ENCODE measurements at places on chromosomes 2 and 18.

- peak; percentile 48 for DNase-seq
Observed at GRCh38 chr2:220893411-220893810, 678.7 kb downstream of the EPHA4 start.

DNA sequence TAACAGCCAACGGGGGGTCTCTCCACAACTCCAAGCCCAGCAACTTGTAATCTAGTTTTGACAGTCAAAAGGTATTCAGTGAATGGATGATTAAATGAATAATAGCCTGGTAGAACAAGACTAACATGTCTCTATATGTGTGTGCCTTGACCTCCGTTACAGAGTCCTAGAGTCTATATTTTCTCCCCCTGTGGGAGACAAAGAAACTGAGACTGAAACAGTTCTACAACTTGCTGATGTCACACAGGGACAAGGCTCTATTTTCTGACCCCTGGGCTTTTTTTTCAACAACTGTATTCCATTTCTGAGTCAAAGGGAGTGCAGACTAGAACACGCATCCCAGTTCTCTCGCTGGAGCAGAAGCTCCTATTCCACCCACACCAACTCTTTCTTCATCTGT lies 223.6 kb upstream of the AGAP1 start:
- DNase-seq: no peak

DNA sequence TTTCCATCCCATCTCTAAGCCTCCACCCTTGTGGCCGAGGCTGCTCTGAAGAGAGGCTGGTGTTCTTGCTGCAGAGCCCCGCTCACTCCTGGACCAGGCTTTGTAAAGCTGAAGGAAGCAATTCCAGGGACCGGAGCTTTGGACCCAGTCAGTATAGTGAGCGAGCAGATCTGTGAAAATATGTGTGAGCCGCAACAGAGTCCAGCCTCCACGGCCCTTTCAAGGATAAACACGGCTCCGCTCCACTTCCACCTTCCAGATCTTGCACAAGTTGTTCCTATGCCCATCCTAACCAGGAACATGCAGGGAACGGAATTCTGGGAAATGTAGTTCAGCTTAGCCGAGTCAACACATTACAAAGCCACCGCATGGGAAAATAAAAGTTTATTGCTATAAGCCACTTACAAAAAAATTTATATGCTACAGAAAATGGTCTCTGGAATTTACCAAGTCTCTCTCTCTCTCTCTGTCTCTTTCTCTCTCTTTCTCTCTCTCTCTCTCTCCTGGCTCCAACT lies 151.7 kb upstream of the ZNF521 start:
- DNase-seq: peak; percentile 82

DNA sequence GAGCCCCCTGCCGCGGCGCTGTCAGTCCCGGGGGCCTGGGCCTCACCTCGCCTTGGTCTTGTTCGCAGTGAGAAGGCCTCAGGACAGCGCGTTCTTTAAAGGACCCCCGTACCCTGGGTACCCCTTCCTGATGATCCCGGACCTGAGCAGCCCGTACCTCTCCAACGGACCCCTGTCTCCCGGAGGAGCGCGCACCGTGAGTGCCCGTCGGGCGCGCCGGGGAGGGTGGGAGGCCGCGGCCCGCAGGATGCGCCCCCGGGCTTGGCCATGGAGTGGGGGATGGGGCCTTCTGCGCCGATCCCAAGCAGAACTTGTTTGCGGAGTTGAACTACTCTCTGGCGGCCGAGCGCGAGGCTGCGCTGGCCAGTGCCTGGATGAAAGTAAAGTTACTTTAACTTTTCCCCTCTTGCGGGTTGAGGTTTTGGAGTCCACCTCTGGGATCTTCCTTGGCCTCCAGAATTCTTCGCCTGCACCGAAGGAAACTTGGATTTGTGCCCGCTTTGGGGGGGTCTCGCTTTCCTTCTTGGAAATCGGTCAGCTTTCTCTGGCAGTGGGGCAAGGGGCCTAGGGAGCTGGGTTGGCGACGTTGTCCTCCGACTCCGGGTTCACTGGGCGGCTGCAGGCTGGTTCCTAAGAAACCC lies 1.2 kb downstream of the TCF7L1 start:
- DNase-seq: peak; percentile 48

- DNase-seq: no peak
Observed at GRCh38 chr18:56825321-56825720, 174.2 kb downstream of the WDR7 start.

GRCh38 chr2:190123956-190124355 lies 61.4 kb upstream of the MSTN start:
- DNase-seq: peak; percentile 74

DNA sequence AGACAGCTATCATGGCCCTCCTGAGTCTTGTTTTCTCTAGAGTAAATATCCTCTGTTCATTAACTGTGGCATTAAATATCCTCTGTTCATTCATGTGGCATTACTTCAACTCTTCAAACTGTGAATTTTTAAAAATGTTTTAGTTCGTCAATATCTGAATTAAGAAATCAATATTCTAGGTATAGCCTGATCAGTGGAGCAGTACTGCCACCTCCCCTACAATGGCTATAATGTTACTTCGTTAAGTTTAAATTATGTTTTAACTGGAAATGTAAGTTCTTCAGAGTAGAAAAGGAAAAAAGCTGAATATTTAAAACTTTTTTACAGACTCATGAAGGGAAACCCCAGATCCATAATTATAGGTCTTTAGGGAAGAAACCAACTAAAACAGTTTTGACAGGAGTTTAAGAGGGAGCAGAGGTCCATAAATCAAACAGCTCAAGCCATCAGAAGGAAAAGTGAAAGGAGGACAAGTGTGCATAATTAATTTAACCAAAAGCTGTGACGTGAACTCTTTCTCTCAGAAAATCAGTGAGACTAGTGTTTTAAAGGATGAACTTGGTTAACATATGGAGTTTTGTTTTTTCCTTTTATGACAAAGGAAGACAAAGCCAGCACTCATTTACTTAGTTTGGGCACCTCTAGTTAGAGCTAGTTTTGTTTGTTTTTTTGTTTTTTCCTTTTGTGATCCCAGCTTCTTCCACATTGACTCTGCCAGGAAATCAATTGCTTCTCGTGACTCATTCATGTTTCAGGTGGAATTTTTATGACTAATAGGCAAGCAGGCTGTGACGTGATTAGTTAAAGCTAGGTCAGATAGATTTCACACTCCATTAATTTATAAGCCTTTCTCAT lies 44.9 kb downstream of the RBBP8 start:
- DNase-seq: peak; percentile 86

DNA sequence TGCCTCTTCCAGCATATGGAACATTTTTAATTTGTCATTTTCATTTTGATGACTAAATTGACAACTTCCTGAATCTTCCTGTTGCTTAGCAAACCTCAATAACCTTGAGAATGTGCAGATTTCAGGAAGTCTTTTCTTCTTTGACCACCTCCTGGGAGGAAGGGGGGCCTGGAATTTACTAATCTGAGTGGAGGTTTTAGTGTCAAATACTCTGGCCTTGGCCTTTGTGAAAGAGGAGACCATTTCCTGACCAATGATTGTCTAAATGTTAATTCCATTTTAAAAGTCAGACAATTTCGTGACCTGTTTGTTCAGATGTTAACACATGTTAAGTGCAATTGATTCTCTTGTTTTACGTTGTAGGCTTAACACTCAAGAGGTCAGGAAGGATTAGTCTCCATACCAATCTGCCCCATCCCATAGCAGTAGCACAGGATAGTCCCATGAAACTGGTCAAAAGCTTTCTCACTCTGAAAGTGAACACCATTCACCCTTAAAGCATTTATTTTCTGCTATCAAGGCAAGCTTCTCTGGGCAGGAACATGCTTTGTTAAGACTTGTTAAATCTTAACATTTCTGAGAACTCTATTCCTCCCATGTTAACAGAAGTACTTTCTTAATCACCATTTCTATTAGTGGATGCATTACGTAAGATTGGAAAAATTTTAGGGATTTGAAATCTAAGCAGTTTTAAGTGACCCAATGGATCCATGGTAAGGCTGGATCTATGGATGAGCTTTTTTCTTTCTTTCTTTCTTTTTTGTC lies 219.6 kb downstream of the RND3 start:
- no peak for DNase-seq

DNA sequence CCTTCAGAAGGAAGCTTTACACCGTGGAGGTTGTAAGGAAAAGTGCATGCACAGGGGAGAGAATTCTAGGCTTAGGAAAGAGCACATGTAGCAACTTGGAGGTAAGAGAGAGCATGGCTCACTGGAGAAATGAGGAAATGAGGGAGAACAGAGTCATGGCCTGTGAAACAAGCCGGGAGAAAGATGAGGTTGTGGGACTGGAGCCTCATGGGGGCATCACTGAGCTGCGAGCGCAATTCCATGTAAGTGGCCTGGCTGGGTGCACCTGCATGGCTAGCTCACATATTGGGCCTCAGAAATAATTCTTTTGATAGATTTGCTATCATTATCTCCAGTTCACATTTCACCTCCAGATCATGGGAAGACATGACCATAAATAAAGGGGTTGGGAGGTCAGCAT lies 785.5 kb upstream of the RAB6C start:
- DNase-seq: no peak

GRCh38 chr2:98348066-98348561 lies 1.9 kb downstream of the CNGA3 start:
- no peak for DNase-seq

GRCh38 chr2:17911491-17912260 lies 33.2 kb downstream of the KCNS3 start:
- DNase-seq: no peak

- DNase-seq: no peak
Observed at GRCh38 chr2:6999211-6999877, 82.1 kb downstream of the RNF144A start.

- no peak for DNase-seq
Observed at GRCh38 chr2:170009209-170009608, 168.7 kb upstream of the MYO3B start.

DNA sequence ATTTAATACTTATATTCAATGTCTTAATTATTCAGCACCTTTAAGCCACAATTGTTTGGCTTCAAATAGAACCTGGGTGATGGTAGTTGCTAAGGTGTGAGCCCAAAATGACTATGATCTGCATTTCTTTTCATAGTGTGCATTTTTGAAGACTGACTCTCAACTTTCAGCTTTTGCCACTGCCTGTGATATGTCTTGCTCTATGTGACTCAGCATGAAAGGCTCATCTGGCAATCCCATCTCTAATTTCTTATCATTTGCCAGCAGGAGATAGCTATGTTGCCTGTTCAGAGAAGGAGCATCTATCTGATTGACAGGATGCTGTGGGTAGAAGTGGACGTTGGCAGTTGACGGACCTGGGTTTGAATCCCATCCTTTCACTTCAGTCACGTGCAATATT lies 34.5 kb upstream of the CCDC93 start:
- DNase-seq: peak; percentile 57

DNA sequence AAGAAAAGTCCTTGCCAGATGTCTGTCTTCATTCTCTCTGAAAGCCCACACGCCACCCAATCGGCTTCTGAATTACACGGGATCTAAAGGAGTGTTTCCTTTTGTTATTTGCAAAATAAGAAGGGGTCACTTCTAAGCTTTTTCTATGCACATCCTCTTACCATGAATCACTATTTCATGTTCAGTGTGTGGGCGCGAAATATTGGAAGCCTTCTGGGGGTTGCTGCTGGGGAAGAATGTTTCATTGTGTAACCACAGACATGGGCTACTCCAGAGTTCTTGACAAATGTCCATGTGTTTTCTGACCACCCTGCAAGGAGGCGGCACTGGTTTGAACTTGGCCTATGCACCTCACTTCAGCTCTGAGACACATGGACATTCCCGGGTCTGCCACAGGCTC lies 133.6 kb upstream of the APCDD1 start:
- peak; percentile 77 for DNase-seq

DNA sequence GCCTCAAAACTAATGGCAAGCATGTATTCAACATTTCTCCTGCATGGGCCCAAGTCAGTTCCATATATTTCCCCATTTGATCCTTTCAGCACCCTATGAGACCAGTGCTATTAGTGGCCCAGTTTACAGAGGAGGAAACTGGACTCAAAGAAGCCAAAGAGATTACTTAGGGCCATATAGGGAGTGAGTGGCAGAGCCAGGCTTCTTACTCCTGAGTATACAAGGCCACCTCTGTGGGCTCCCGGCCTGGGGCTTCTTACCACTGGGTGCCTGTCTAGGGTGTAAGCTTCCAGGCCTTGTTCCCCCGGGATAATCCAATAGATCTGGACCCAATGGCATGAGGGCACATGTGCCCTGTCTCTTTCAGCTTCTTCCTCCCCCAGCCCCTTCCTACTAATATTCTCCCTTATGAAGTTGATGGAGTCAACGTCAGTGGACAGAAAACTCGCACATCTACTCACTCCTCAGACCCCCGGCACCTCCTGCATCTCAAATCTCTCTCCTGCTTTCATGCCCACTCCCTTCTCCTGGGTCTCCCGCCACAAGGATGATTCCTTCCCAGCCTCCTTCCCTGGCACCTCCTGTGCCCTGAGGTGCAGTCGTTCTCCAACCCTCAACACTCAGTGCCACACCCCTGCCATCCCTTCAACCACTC lies 222.6 kb downstream of the ANAPC1 start:
- no peak for DNase-seq

DNA sequence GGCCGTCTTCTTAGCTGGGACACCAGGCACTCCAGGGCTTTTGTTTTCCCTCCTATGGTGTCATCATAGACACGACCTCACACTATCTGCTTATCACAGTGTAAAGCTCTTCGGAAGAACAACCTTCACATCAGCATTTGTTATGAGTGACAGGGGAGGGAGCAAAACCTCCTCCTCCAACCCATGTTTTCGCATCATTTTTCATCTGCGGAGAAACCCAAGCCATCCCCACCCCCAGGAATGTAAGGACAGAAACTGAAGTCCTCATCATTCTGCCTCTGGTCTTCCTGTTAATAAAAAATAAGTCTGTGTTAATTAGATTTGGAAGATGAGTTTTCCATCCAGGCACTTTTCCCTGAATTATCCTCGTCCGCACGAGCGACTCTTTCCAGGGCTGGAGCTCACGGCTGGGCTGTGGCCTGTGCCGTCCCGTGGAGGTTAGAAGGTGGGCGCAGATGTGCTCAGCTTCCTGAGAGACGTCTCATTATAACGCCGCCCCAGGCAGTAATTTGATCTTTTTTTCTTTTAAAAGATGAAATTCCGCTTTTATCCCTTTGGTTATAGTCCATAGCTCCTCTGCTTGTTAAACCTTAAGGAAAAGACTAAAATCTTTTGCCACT lies 101.6 kb upstream of the TMEM18 start:
- no peak for DNase-seq

DNA sequence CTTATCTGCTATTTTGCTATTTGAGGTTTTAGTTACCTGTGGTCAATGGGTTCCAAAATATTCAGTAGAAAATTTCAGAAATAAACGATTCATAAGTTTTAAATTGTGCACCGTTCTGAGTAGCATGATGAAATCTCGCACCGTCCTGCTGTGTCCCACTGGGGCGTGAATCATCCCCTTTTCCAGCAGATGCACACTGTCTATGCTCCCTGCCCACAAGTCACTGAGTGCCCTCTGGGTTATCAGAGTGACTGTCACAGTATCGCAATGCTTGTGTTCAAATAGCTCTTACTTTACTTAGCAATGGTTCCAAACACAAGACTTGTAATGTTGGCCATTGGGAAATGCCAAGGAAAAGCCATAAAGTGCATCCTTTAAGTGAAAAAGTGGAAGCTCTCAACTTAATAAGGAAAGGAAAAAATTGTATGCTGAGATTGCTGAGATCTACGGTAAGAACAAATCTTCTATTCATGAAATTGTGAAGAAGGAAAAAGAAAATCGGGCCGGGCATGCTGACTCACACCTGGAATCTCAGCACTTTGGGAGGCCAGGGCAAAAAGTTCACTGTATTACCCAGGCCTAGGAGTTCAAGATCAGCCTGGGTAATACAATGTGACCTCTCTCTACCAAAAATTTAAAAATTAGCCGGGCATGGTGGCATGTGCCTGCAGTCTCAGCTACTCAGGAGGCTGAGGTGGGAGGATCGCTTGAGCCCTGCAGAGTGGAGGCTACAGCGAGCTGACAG lies 13.3 kb downstream of the COL4A3 start:
- DNase-seq: no peak

GRCh38 chr2:105598829-105599698 lies 145.6 kb upstream of the NCK2 start:
- no peak for DNase-seq

Measured in fibroblast of skin of right biceps (primary cell).